ENCODE measurements at places on chromosomes 6 and 20.

- DNase-seq = no peak
These were observed 143.7 kb downstream of the REV3L start for GRCh38 chr6:111339294-111339693.

DNA sequence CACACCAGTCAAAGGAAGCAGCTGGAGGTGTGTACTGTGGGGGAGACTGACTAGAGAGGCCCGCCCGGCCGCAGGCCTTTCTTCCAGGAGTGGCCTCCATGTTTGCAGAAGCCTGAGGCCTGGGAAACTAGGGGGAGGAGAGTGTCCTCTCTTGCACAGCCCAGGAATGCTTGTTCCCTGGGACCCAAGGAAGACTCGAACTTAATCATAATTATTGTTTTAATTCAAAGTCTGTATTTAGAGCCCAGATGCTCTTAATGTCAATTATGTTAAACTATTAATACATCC is 23.1 kb downstream of the BNIP5 start:
- DNase-seq = no peak

- DNase-seq = no peak
These were observed 234.0 kb upstream of the MARCKS start for GRCh38 chr6:113623129-113623528.

- DNase-seq = no peak
These were observed 311.6 kb downstream of the MMUT start for GRCh38 chr6:49151461-49151860.

- no peak for DNase-seq
These were observed 41.9 kb downstream of the SYCP2 start for GRCh38 chr20:59891581-59891980.

DNA sequence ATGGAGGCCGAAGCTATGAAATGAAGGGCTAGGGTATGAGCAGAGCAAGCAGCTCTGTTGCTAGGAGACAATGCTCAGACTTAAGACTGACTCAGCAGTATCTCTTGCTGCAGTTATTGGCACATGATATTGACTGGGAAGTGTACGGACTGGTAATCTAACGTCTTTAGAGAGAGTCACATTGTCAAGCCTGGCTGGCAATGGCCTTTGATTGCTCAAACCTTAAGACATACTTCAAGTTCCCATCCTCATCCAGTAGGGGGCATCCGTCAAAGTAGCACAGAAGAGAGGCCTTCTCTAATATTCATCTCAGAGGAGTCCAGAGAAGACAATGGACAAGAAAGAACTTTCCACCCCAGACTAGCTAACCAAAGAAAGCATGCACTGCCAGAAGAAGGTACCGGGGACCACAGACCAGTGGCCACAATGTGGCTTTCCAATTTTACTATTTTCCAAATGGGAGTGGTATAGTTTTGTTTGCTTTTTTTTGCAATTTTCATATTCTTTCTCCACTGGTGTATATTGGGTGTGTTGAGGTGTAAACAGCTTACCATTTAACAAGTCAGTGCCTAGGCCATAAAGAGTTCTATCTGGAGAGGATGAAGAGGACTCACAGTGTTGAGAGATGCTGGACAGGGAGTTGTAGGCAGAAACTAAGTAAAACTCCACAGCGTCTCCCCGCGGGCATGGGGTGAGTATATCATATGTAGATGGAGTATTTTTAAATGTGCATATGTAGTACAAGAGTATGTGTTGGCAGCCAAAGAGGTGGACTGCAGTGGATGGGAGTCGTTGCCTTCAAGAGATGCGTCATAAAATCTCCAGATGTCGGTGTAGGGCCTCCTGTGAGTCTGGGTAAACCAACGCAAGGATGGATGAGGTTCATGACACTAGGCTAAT is 36.7 kb downstream of the LRFN2 start:
- DNase-seq = peak; percentile 45

- no peak for DNase-seq
These were observed 10.5 kb downstream of the CRISP3 start for GRCh38 chr6:49733680-49734079.

DNA sequence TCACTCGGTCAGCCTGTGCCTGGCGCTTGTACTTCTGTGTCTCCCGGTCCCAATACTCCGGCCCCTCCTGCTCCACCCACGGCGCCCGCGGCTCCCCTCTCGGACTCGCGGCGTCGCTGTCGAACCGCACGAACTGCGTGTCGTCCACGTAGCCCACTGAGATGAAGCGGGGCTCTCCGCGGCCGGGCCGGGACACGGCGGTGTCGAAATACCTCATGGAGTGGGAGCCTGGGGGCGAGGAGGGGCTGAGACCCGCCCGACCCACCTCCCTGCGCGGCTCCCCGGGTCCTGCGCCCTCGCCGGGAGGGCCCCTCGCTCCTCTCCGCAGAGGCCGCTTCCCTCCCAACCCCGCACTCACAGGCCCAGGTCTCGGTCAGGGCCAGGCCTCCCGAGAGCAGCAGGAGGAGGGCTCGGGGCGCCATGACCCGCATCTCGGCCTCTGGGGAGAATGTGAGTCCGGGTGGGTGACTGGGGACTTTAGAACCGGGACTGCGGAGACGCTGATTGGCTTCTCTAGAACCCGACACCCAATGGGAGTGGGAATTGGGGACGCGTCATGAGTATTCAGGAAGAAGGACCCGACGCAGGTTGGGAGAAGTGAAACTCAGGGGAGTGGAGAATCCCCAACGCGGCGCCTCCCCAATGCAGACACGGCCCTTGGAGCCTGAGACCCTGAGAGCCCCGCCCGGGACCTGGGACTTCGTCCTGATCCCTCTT is at the start of gene HLA-C:
HLA-C (minus strand) TSS at position 452 of the 717 bp plus-strand sequence; CDS start at position 431, 21 bp downstream.
- DNase-seq = peak; percentile 88

DNA sequence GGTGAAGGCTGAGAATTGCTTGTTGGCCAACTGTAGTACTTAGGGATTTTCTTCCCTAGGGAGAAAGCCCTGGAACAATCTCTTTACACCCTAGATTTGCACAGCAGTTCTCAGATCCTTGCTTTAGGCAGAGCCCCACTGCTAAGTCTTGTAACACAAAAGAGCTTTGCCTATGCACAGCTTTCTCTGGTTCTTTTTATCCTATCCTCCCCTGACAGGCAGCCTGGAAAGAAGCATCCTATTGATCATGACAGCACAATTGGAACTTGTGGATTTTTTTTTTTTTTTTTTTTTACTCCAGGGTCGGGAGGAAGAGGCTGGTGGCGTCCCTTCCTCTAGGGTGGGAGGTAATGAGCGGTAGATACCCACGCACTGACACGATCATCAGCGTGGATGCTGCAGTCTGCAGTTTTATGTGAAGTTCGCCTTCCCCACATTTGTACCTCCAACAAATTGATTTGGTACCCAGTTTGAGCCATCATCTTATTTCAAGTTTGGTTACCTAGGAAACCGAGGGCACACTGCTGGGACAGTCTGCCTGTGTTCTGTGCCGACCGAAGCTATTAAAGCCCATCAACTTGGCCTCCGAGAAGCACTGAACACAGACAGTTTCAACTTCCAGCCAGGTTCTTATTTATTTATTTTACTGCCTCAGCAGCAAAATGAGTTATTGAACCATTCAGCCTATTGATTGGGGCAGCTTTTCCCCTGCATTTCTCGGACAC is 110.1 kb downstream of the NRN1 start:
- no peak for DNase-seq

DNA sequence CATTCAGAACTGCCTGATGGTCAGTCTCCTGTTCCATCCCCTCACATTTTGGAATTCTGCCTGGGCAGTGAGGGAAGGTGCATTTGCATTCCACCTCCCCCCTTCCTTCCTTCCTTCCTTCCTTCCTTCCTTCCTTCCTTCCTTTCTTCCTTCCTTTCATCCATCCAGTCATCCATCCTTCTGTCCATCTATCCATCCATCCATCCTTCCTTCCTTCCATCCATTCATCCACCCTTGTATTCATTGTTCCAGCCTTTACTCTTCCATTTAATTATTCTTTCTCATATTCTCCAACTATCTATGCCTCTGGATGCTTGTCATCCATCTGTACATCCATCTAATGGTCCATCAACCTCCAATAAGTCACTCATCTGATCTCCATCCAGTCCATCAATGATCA is 14.0 kb downstream of the PCK1 start:
- DNase-seq = no peak

DNA sequence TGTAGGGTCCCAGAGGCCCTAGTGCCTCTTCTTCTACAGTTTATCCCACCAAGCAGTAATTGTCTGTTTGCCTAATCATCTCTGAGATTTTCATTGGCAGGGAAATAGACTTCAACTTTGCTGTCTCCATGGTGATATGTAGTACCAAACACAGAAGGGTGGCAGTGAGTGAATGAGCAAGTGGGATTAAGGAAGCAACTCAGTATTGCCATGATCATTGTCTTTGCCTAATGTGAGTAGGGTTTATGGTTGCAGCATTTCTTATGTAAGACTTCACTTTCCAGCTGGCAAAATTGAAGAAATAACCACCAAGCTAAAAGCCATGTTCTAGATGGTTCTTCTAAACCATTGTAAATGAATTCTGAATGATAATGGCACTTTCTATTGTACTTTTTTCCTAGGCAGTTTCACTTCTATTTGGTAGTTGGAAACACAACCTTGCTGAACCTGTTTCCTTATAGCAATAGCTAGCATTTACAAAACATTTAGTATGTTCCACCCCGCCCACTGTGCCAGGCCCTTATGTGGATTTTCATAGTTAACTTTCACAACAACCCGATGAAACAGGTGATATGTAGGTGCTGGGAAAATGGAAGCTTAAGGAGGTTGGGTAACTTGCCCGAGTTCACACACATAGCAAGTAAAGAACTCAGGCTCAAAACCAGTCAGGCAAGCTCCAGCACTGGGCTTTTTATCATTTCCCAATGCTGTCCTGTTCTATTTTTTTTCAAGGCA is 32.0 kb downstream of the ZC2HC1B start:
- DNase-seq = peak; percentile 24

GRCh38 chr6:44593539-44593944 is 206.0 kb downstream of the CDC5L start:
- DNase-seq = peak; percentile 59

DNA sequence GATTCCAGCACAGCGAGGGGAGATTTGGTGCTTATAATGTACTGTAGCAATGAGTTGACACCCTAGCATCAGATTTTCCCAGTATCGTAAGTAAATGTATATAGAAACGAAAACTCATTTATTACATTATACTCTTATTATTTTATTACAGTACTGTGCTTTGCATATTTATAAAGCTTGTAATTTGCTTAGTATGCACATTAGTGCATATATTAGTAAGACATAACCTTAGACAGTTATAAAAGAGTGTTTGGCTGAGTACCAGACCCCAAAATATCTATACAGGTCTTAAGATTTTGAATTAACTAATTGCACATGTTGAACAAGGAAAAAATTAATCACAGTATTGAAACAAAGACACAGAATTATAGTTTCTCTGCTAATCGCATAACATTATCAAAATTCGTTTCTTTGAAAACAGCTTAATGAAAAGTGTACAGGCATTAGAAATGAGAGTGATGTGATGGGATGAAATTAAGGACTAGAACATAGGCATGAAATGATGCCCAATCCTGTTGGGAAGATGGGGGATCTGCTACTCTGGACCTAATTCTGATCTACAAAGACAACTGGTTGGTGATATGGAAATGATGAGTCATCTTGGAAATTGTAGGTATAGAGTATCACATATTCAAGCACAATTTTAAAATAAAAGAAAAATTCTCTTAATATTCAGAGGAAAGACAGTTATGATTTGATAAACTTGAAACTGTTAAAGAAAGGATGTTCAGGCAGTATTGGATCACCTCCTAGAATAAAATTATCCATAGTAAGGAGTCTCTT is 42.8 kb downstream of the STXBP5 start:
- DNase-seq = no peak

- DNase-seq = no peak
These were observed 62.1 kb downstream of the OTOR start for GRCh38 chr20:16810216-16810615.

DNA sequence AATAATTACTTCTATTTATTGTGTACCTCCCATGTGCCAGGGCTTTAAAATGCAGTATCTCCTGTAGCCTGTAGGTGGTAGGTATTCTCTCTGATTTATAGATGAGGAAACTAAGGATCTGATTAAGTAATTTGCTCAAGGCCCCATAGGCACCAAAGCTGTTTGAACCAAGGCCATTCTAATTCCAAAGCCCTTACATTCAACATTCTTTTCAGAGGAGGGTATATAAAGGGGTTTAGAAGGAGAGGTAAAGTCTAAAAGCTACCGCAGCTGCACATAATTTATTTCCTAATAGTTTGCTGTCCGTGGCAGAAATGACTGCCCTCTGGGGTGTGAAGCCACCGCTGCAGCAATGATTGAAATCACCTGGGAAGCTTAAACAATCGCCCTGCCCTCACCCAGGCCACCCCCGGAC is 95.0 kb upstream of the FAM8A1 start:
- DNase-seq = no peak

DNA sequence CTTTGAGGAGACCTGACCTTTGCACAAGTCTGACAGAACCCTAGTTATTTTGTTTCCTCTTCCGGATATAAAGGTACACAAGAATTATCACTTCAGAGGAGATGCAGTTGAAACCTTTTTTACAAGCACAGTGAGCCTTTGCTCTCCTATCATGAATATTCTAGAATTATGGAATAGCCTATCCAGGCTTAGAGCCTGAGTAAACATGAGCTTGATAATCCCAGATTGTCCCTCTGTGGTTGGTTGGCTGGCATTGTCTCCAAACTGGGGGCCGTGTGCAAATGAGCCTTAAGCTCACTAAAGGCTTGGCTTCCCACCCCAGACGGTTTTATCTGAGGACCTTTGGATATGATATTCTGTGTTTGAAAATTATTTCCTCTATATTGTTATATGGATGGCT is 32.0 kb downstream of the BTBD3 start:
- DNase-seq = no peak

GRCh38 chr6:35483490-35483889 is 13.4 kb downstream of the TEAD3 start:
- no peak for DNase-seq

DNA sequence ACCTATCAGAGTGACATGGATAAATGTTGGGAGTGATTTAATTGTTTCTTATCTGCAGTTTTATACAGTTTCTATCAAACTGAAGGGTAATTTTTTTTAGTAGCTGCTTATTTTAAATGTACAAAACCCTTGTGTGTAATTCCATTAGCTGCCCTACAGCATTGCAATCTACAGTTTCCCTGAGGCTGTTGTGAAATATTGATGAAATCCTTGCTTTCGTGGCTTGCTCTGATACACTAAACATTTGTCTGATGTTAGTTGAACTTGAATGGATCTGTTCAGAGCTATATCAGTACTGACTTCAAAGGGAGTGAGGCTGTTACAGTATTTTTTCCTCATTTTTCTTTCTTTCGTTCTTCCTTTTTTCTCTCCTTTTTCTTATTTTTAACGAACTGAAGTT is 255.4 kb downstream of the TSHZ2 start:
- DNase-seq = no peak

Measured in NCI-H1105 treated with DMSO at 0.1 percent for 48 hours (cell line).